ENCODE measurements at places on chromosomes 13 and 19. TPM values are rescaled to one million over a fixed set of nuclear protein-coding genes. Genes with fewer than 3 reads are reported as not detected.

DNA sequence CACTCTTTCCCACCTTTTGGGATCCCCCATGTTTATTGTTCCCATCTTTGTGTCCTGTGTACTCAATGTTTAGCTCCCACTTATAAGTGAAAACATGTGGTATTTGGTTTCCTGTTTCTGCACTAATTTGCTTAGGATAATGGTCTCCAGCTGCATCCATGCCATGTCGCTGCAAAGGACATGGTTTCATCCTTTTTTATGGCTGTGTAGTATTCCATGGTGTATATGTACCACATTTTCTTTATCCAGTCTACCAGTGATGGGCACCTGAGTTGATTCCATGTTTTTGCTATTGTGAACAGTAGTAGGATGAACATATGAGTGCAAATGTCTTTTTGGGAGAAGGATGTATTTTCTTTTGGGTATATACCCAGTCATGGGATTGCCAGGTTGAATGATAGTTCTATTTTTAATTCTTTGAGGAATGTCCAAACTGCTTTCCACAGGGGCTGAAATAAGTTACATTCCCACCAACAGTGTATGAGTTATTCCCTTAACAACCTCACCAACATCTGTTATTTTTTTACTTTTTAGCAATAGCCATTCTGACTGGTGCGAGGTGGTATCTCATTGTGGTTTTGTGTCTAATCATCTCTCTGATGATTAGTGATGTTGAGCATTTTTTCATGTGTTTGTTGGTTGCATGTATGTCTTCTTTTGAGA, 55.7 kb upstream of the MEDAG start:
- DNase-seq = no peak

CA11 gene
- 29.6 TPM for total RNA-seq

DNA sequence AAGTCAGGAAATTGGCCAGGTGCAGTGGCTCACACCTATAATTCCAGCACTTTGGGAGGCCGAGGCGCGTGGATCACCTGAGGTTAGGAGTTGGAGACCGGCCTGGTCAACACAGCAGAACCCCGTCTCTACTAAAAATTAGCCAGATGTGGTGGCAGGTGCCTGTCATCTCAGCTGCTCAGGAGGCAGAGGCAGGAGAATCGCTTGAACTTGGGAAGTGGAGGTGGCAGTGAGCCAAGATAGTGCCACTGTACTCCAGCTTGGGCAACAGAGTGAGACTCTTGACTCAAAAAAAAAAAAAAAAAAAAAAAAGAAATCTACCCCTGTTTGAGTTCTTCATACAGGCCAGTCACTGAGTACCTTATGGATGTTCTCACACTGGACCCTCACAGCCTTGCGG, 42.0 kb downstream of the SLC15A1 start:
- DNase-seq = no peak

DNA sequence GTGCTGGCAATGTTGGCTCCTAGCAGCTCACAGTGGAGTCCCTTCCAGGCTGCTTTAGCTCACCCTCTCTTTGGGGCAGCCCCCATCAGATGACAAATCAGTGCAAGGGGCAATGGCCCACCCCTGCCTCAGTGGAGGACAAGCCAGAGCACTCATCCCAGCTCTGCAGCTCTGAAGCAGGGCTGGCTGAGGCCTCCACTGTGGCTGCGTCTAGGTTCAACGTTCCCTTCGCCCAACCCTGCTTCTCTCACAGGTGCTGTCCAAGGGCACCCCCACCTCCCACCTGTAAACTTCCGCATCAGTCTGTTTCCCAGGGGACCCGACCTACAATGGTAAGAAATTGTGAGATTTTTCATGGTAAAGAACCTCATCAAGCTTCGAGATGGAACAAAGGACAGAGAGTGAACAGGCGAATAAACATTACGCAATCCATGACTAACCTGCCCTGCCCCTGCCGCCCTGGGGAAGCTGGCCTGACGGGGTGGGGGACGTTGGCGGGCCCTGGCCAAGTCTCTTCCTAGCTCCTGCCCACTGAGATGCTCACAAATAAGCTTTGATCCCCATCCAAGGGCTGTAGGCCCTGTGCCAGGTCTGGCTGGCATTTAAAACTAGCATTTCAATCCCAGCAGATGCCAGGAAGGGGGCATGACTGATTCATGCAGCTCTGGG, 40.5 kb downstream of the DZIP1 start:
- no peak for DNase-seq

- no peak for DNase-seq
Observed at GRCh38 chr13:84500016-84500415, 617.7 kb upstream of the SLITRK1 start.

VAV1 gene
- total RNA-seq = 20.6 TPM

- DNase-seq = peak; percentile 21
Observed at GRCh38 chr13:97911311-97912138, 42.0 kb upstream of the IPO5 start.

GRCh38 chr19:21134934-21135366, 6.9 kb upstream of the ZNF431 start:
- DNase-seq = no peak

DNA sequence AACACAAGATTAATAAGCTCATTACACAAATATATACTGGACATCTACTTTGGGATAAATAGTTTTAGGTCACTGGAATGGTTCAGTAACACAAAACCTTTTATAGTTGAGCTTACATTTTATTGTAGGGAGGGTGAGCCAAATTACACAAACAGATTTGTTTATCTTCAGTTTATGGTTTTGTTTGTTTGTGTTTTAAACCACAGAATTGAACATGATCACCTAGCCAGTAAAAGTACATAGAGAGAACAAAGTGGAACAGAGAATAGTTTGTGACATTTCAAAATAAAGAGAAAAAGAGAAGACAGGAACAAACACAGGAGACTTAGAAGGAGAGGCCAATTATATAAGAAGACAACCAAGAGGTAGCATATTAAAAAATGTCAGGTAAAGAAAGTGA, 1930.2 kb upstream of the PCDH20 start:
- no peak for DNase-seq

DNA sequence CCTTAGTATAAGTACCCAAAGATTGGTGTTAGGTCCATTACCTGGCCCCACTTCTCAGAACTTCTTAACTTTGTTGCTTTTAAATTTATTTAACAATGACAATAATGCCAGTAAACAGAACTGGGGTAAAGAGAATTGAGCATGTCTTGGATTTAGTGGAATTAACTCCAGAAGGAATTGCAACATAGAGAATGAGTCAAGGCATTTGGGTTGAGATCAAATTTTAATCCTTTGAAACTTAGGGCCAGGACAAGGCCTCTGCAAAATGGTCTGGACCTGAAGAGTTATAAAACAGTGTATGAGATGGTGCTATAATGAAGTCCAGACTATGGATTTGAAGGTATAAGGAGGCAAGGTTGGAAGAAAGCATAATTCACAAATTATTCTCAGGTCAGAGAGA, 1030.4 kb downstream of the SLITRK5 start:
- DNase-seq = no peak

DNA sequence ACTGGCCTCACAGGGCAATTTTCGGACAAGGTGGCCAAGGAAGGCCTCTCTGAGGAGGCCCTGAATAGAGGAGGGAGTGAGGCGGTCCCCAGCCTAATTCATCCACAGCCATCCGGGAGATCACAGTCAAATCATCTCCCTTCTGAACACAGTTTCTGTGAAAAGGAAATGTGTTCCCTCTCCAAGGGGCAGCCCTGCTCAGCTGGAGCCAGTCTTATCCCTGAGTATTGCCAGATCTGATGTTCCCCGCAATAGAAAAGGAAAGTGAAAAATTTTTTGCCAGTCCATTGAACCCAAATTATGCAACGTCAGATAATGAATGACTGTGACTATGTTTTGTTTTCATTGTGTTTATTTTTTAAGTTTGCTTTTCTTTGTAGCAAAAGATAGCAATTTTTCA, 125.9 kb downstream of the SIPA1L3 start:
- no peak for DNase-seq

GRCh38 chr19:5803752-5804515, 933 bp upstream of the NRTN start:
- peak; percentile 78 for DNase-seq

ZNF880 gene
- total RNA-seq = not detected

- no peak for DNase-seq
Observed at GRCh38 chr13:31951215-31951678, 80.3 kb upstream of the FRY start.

GRCh38 chr13:47121092-47121763, 224.4 kb upstream of the HTR2A start:
- no peak for DNase-seq

- DNase-seq = no peak
Observed at GRCh38 chr19:10655457-10656312, 1.5 kb downstream of the ILF3 start.

GRCh38 chr13:78102741-78103140, 184.1 kb upstream of the EDNRB start:
- no peak for DNase-seq

CGB2 gene
- total RNA-seq = 5.0 TPM

KLK15 gene
- not detected for total RNA-seq

DNA sequence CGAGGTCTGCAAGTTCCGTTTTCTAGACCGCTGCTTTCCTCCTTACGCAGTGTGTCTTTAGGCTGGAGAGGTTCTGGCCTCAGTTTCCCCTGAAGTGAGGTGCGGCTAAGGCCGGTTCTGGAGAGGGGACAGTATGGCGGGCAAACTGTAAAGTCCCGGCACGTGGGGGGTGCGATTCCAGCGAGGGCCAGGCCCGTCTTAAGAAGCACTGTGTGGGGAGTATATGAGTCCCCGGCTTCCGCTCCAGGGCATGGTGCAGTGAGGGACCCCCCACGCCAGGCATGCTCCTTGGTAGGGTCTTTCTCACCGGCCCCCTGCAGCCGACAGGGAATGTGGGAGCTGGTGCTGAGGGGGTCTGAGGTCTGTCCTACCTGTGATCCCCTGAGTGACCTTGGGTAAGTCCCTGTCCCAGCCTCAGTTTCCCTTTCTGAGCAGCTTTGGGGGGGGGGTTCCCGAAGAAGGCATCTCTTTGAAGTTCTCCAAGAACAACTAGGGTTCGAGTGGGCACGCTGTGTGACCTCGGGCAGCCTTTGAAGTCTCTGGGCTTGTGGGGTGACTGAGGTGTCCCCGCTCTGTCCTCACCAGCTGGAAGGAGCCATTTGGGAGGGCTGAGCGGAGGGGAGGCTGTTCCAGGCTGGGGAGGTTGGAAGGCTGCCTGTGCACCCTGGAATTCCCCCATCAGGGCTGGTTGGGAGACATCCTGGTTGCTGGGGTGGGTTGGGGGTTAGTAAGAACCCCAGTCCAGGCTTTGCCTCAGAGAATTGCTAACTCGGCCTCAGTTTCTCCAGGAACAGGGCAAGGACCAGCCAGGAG, 1.5 kb downstream of the NFIC start:
- DNase-seq = no peak

GRCh38 chr13:78339927-78340326, 263.4 kb downstream of the POU4F1 start:
- no peak for DNase-seq

DNA sequence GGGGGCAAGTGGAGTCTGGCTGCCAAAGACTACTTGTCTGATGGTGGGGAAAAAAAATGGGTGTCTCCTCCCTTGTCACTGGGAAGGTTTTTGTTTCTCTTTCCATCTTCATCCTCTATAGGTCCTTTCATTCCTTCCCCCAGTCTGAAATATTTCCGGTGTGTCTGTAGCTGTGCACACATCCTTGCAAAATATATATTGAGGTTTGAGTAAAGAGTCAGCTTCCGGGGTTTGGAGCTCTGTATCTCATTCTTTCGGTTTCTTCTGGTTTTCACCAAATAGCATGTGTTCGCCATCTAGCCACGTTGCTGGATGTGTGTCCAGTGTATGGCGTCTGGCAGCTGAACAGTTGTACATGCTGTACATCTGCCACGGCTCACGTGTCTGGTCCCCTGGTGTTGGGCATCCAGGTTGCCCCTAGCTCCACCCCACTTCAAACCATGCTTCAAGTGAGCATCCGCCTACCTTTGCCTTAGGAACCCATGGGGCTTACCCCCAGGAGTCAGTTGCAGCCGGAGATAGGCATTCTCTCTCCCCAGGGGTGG, 142.2 kb downstream of the SIPA1L3 start:
- no peak for DNase-seq

GRCh38 chr13:82658811-82659210, 1223.5 kb downstream of the SLITRK1 start:
- DNase-seq = no peak

DNA sequence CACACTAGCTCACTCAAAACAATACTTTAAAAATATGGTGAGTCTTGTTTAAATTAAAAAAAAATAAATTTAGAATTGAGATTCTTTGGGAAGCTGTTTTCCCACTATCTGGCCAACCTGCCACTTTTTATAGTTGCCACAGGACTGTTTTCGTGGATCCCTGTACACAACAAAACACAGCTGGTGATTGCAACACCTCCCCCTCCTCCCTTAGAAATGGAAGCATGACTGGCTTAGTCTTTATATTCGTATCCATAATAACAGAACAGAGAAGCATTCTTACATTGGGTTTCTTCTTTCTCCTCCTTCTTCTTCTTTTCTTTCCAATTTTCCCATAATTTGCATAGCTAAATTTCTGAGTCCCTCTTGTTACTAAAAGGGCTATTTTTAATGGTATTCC, 79.5 kb upstream of the GJB6 start:
- DNase-seq = no peak

OR7A5 gene
- total RNA-seq = not detected

DNA sequence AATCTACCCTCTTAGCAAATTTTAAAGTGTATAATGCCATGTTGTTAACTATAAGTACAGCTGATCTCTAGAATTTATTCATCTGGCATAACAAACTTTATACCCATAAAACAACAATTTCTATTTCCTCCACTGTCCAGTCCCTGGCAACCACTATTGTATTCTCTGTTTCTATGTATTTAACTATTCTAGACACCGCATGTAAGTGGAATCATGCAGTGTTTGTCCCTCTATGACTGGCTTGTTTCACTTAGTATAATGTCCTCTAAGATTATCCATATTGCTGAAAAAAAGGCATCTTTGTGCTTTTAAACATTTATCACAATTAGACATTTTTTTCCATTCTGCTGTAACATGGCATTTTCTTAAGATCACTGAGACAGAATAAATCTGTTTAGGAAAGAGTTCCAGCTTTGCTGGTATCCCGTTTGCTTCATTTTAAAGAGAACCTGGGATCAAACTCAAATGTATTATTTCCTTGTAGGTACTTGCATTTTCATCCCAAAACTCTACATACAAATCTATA, 1191.0 kb downstream of the SLITRK5 start:
- no peak for DNase-seq

CEACAM7 gene
- total RNA-seq = not detected

DNA sequence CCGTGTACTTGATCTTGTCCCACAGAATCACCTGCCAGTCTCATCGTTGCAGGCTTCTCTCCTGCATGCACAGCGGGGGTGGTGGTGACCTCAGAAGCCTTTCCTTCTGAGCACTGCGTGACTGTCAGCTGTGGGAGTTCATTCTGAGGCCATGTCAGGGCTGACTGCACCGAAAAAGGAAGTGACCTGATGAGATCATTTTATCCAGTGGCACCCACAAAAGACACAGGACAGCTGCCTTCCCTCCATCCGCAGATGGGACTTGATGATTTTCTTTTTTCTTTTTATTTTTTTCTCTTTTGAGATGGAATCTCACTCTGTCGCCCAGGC, 89.7 kb downstream of the RAB20 start:
- no peak for DNase-seq

Data from HCT116 (cell line).